Stimulated activated CD8-positive, alpha-beta memory T cell treated with anti-CD3 and anti-CD28 coated beads, Interleukin-15, amount 100 ng/mL, for 24 hours (primary cell): ENCODE measurements at places on chromosomes 5 and 9.

- no peak for DNase-seq
These were observed 695.1 kb downstream of the NR2F1-AS1 start for GRCh38 chr5:92885950-92886349.

- no peak for DNase-seq
These were observed 124.9 kb downstream of the SPOCK1 start for GRCh38 chr5:137374110-137374714.

GRCh38 chr5:108380531-108381349 lies 1.2 kb downstream of the FBXL17 start:
- peak; percentile 23 for DNase-seq

DNA sequence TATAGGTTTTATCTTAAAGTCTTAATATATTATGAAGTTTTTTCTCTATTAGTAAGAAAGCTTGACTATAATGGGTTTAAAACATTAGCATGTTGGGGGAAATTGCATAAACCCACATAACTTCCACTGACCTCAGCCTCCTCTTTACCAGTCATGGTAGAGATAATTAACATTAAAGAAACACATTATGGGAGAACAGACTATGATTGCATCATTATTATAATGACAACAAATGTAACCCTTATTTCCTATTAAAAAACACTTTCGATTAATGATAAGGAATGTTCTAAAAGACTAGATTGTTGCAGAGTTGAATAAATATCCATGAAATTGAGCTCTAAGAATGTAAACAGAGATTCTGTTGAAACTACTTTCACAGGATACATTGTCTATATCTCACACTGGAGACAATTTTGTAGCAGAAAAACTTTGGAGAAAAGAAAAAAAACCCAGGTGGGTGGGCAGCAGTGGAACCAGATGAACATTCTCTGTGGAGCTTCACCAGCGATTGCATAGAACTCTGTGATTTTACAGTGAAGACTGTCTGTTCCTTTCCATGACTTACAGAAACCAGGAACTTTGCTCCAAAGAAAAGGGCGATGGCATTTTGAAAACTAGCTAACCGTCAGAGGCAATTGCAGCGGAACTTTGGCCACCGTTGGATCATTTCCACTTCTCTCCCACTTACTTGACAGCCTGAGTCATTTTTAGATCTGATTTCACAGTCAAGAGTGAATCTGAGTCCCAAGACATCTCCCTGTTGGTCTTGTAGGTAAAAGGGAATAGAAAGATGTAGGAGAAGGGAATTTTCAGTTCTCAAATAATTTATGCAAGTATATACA lies 21.0 kb upstream of the ERAP2 start:
- no peak for DNase-seq

- no peak for DNase-seq
These were observed 110.8 kb upstream of the POC5 start for GRCh38 chr5:75828029-75828428.

- no peak for DNase-seq
These were observed 84.5 kb upstream of the SMIM23 start for GRCh38 chr5:171701100-171701541.

DNA sequence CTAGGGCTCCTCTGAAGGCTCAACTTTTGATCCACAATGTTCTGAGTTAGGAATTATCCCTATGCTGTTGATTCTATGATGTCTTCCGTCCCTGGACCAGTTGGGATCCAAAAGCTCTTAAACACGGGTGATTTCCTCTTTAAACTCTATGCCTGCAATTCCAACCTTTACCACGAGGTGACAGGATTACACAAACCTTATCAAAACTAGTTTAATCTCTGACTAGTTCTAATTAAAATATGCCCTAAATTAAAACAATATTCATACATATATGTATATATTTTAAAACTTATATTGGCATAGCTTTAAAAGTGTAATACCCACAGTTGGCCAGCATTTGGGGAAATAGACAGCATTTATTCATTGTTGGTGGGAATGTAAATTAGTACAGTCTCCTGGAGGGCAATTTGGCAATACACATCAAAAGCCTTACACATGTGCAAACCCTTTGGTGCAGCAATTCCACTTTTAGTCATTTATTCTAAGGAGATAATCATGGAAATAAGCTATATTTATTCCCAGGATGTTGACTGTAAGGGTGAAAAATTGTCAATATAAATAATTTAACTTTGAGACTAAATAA lies 51.6 kb upstream of the PHYKPL start:
- no peak for DNase-seq

GRCh38 chr5:38845526-38846378 lies at the start of gene OSMR:
Gene OSMR, plus strand, starts transcription at chr5:38846012. Its CDS starts 23,033 bp downstream, at chr5:38869045.
- DNase-seq = no peak

DNA sequence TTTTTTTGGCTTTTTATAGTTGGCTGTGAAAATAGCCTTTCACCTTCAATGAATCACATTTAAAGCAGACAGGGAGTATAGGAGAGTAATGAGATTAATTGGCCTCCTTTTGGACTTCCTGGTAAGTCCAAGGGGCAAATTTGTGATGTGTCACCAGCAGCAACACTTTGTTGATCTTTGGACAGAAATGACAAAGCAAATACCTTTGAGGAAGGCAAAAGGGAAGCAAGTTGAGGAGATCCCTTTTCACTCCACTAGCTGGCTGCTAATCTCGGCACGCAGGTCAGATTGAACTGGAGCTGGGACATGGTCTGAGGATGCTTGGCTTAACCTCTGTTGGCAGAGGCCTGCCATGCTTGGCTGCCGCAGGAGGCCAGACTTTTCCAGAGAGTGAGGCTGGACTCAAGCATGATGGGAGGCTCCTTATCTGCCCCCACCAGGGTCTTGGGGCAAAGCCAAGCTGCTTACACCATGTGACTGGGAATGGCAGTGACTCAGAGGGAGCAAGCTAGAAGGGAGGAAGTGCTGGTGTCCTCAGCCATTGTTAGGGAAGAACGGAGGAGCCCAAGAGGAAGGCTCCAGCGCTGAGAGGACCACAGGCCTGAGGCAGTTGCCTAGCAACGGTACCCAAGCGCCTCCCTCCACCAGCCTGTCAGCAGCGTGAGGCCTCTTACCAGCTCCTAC lies 174.5 kb upstream of the MAP1B start:
- no peak for DNase-seq

- DNase-seq = no peak
These were observed 585.2 kb upstream of the TUSC1 start for GRCh38 chr9:26263478-26263877.

DNA sequence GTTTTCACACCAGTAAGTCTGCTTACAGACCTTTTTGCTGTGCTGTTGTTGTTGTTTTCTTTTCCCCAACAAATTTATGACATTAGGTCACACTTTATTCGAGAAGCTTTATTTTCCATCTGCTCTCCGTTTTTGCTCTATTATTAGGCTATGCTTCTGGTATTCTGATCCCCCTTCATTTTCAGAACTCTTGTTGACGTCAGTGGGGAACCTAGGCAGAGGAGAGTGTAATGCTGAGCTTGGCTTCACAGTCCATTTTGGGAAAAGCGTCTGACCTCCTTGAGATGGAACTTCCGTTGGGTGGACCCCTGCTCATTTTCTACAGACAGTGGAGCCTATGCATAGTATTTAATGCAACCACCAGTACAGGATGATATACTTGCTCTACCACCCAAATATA lies 387.9 kb upstream of the MEF2C start:
- no peak for DNase-seq

GRCh38 chr9:89941875-89942274 lies 337.1 kb downstream of the GADD45G start:
- no peak for DNase-seq

GRCh38 chr5:152372875-152373274 lies 32.2 kb downstream of the NMUR2 start:
- DNase-seq = no peak

GRCh38 chr5:150082889-150083288 lies 3.5 kb downstream of the CSF1R start:
- no peak for DNase-seq

- no peak for DNase-seq
These were observed 18.8 kb downstream of the IL4 start for GRCh38 chr5:132692632-132692967.

DNA sequence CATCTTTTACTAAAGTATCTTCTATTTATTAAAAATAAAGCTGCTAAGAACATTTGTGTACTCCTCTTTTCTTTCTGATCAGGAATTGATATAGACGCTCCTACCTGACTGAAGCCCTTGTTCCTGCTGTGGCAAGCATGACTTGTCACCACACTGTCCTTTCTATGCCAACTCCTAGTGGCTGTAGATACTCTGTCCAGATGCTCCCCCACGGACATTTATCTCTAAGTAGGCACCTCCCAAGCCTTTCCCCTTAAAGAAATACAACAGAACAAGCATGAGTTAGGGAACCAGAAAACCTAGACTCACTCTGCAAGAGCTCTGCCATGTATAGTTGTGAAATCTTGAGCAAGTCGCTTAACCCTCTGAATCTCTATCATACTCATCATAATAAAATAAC lies 53.2 kb downstream of the FAM114A2 start:
- no peak for DNase-seq

DNA sequence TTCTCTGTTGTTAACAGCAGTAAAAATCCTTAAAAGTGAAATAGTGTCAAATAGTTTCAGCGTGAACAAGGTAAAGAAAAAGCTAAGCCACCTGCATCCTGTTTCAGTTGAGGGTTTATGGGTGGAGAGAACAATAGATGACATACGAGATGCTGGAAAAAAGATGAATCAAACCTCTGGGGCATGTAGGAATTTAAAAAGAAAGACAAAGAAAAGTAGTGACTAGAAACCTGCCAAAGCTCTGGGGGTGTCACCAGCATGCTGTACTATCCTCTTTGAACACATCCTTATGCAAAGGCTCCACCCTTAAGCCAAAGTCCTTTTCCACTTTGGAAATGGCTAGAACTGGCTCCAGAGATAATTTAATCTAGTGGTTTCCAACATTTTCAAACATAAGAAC lies 22.2 kb downstream of the SCAI start:
- DNase-seq = no peak
